Activated CD4-positive, CD25-positive, alpha-beta regulatory T cell (primary cell): ENCODE measurements at places on chromosomes 1 and 21.

- no peak for DNase-seq
Observed at GRCh38 chr1:8910914-8911313, 32.4 kb upstream of the ENO1 start.

- no peak for DNase-seq
Observed at GRCh38 chr1:232367293-232367692, 262.6 kb downstream of the SIPA1L2 start.

DNA sequence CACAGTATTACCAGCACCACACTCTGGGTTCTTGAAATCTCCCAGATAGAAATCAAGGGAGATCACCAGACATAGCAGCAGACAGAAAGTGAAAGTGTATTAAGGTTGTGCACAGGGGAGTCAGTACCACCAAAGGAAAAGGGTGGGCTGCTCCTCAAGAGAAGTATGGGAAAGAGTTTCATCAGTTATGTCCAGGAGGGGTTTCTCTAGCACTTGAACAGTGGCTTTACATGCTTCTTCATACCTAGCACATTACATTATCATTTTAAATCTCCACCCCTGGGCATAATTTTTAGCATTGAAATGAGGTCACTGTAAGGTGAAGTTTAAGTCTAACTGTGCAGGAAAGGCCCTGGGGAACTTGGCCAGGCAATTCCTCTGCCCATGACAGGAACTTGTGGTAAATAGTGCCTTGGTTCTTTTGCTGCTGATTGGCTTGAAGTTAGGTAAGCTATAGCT lies 601.0 kb downstream of the NUF2 start:
- no peak for DNase-seq

- DNase-seq = no peak
Observed at GRCh38 chr1:166165661-166166328, 1.0 kb downstream of the FAM78B start.

GRCh38 chr1:110239441-110240430 lies 29.6 kb downstream of the KCNC4 start:
- no peak for DNase-seq

DNA sequence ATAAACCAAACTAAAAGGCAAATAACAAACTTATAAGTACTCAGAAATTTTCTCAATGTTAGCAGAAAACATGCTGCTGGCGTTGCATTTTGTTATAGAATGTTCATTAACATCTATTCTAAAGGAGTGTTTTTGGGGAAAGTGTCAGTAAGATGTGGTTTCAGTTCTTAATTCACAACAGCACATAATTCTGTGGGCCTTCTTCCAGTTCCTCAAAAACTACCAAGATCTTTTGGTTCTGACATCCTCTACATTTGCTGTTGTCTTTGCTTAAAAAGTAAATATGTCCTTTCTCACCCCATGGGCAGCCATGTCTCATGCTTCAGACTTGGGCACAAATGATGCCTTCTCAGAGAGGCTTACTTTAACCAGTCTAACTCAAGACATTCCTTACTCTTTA lies 152.5 kb downstream of the CDC7 start:
- no peak for DNase-seq

DNA sequence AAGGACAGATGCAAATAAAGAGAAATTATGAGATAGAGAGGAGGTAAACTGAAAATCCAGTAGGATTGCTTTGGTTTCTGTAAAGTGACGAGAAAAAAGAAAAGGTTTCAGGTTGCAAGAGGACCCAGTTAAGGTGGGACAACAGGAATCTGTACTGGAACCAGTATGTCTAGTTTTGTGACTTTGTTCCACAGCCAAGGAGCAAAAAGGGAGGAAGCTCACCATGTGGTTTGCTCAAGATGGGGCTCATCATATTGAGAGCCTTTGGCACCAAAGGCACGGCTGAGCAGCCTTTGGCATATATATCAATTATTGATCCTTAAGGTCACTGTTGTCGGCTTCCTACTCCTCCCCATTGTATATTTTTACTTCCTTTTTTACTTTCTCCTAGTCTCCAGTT lies 1.8 kb upstream of the ZDHHC18 start:
- DNase-seq = no peak

DNA sequence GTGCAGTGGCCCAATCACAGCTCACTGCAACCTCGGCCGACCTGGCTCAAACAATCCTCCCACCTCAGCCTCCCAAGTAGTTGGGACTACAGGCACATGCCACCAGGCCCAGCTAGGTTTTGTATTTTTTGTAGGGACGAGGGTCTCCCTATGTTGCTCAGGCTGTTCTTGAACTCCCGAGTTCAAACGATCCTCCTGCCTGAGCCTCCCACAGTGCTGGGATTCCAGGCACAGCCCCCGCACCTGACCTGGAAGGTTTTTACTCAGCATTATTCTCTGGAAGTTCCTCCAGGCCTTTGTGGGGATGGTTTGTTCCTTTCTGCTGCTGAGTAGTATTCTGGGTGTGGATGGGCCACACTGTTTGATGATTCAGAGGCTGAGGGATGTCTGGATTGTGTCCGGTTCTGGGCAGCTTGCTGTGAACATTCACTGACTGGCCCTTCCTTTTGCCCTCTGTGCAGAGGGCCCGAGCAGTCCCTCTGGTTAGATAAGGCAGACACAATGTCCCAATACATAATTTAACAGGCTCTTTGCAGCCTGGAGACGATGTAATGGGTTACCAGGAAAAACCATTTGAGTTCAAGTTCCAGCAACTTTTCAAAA lies 6.0 kb upstream of the TRAPPC10 start:
- DNase-seq = no peak

DNA sequence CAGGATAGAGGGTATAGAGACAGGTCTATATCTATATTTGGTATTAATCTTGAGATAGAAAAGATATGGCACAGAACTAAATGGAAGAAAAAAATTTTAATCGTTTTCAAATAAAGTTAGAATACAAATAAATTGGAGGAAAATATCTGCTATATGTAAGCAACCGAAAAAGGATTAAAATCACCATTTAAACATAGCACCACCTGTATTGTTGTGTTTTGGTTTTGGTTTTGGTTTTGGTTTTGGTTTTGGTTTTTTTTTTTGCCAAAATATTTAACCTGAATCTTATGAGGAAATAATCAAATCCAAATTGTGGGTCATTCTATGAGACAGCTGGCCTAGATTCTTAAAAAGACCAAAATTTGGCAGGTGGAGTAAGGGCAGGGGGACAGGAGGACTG lies 28.5 kb upstream of the ANGPTL1 start:
- no peak for DNase-seq

GRCh38 chr1:42834803-42835202 lies 11.6 kb upstream of the ZNF691 start:
- no peak for DNase-seq

DNA sequence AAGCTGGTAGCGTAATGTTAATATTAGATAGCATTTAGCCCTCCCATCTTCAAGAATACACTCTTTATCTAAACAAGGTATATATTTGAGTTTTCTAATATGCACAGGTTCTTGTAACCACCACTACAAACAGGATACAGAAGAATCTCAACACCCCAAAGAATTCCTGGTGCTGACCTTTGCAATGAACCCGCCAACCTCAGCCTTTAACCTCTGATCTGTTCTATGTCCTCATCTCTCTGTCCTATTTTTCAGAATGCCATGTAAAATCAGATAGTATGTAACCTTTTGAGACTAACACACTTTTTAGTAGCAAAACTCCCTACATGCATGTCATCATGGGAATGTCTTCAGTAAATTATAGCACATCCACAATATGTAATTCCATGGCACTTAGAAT lies 71.1 kb downstream of the LRRC8C start:
- no peak for DNase-seq

DNA sequence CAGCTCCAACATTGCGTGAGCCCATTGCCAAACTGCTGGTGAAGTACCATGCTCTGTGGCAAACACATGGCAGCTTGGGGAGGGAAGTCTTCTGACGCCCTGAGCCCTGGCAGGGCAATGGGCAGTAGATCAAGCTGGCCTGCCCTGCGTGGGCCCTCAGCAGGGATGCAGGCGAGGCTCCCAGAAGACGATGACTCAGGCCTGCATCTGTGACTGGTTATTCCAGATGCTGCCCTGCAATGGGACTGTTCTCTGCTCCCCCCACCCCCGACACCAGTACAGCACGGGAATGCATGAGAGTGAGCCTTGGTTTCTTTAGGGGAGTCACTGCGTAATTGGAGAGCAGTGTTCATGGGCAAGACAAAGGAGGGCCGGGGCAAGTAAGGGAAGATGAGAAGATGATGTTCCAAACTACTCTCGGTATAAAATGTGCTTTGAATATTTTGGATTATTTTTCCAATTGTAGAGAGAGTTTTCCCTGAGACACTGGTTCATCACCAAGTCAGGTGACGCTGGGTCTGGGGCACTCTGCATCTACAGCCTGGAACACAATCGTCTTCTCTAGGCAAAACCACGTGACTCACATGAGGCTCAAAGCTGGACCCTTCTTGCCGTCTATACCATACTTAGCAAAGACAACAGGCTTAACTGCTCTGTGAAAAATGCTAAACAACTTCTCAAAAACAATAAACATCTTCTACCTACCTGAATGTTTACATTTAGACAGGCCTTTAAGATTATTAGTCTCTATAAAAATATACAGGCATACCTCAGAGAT lies 9.0 kb upstream of the C1orf198 start:
- DNase-seq = no peak

GRCh38 chr1:61570191-61570590 lies 154.8 kb downstream of the TM2D1 start:
- DNase-seq = no peak

DNA sequence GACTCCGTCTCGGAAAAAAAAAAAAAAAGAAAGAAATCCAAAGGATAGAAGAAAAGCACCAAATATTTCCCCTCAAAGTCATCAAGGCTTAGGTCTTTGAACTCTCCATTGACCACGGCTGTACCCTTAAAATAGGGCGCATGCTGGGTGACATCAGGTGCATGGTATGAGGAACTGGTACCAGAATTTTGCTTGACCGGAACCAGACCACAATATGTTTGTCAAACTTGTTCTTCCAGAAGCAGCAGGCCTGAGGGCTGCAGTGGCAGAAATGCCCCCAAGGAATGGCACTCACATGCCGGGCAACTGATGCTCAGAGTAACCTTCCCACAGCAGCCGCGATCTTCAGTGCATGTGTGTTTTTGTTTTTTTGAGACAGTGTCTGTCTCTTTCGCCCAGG lies 21.0 kb downstream of the RCC1 start:
- no peak for DNase-seq

DNA sequence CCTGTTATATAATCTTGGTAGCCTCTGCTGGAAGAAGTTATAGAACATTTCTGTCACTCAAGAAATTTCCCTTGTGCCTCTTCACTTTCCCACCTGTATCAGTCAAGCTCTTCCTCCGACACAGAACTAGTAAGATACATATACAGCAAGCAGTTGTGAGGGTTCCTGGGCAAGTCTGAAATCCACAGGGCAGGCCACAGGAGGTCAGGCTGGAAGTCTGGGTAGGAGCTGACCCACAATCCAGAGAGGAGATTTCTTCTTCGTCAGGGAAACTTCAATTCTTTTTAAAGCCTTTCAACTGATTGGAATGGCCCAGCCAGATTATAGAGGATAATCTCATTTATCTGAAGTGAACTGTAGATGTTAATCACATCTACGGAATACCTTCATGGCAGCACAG lies 96.4 kb upstream of the FMN2 start:
- no peak for DNase-seq

DNA sequence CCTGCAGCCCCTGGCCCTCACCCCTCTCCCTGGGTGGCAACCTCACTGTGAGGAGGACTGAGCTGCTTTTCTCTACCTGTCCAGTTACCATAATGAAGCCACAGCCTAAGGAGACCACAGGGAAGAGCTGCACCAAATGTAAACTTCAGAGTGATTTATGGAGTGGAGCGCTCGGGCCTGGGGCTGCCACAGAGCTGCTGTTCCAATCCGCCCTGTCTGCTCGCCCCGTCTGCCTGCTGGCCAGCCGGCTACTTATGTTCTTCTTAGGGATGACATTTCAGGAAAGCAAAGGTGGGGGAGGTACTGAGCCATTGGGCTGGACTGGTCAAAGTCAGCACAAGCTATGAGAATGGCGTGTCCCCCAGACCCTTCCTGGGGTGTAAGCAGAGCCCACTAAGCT lies 17.9 kb downstream of the SYT6 start:
- no peak for DNase-seq

DNA sequence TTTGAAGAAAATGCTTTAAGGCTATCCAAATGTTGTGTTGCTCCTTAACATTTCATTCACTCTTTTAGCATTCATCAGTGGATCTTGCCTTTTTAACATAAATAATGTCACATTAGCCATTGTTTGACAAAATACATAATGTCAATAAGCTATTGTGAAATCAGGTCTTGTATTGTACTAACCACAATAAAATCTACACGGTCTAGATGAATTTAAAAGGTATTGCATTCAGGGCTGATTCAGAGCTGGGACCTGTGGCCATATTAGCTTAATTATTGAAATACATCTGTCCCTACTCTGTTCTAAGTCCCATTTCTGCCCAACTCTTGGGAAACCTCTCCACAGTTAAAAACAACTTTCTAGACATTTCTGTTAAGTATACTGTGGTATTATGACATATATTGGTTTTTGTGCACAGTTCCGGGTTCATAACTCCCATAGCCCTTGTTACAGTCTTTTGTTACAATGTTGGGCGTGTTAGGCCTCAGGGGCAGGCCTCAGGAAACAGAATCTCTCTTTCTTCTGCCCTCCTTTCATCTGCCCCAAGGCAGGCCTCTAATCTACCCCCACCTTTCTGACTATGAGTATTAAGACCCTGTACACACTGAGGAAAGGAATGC lies 44.7 kb upstream of the CITED4 start:
- DNase-seq = no peak

DNA sequence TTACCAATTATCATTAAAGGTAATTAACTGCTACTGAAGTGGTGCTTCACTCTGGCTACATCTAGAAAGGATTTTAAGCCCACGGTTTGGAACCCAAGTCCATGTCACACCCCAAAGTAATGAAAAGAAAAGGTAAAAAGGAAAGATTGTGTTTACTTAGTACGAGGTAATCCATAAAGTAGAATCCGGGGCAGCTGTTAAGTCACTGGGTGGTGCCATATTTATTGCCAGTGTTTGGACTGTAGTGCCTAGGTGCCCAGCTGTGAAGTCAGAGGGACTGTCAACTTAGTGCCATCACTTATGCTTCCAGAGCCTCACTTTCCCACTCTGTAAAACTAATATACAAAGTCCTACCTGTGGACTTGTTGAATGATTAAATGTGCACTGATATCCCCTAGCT lies 52.2 kb upstream of the GRHL3 start:
- DNase-seq = no peak

DNA sequence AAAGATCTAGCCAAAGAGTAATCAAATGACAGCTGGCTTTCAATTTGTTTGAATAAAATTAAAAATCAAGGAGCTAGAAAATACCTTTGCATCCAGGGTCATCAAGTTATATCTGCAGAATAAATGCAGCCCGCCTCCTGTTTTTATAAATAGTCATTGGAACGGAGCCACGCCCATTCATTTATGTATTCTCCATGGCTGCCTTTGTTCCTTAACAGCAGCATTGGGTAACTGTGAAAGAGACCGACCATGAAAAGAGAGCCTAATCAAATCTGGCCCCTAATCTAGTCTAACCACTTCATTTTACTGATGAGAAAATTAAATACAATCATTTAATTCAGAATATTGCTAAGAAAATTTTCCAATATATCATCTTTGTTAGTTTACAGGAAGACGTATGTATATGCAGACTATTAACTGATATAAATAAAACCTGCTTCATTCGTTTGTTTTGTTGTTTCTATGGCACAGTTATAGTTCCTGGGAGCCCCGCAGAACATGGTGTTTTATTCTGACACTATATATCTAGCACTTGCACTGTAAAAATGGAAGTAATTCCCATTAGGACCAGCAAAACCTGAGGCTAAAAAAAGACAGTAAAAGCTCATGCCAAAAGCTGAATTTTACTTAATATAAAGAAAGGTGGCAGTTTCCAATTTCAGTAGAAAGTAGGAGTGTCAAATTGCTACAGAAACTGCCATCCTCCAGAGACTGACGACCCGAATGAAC lies 111.8 kb upstream of the PALMD start:
- no peak for DNase-seq
